ENCODE measurements at places on chromosomes 1 and 21. TPM values are rescaled to one million over a fixed set of nuclear protein-coding genes. Genes with fewer than 3 reads are reported as not detected.

DNA sequence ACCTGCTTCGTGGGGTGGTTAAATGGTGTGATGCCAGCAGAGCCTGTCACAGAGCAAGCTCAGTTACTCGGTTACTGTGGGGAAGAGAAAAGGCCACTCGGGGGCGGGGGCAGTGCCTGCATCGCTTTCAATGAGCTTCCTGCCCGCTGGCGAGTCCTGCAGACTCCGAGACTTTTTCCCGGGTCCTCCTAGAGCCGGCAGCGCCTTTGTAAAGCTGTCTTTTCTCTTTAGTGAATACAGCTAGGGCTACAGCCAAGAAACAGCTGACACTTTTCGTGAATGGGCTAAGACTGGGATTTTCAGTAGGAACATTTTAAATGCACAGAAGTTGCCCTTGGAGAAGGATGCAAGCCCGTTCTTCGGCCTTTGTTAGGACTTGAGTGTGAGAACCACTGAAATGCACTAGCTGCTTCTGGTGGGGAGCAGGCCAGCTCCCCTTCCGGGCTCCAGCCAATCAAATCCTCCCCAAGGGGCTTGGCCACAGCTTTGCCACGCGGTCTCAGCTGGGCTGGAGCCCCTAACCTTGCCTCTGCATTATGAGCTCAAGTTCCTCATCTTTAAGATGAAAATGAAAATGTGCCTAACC is 23.4 kb upstream of the EFHD2 start:
- no peaks in the 10 kb centered on the region for H3K4me1 ChIP-seq
- no peak overlapping the region for H3K27ac ChIP-seq
- H3K27me3 ChIP-seq = no peaks in the 10 kb centered on the region
- peak overlapping the region; percentile 18 for H3K4me3 ChIP-seq
- peak; percentile 41 for DNase-seq

DNA sequence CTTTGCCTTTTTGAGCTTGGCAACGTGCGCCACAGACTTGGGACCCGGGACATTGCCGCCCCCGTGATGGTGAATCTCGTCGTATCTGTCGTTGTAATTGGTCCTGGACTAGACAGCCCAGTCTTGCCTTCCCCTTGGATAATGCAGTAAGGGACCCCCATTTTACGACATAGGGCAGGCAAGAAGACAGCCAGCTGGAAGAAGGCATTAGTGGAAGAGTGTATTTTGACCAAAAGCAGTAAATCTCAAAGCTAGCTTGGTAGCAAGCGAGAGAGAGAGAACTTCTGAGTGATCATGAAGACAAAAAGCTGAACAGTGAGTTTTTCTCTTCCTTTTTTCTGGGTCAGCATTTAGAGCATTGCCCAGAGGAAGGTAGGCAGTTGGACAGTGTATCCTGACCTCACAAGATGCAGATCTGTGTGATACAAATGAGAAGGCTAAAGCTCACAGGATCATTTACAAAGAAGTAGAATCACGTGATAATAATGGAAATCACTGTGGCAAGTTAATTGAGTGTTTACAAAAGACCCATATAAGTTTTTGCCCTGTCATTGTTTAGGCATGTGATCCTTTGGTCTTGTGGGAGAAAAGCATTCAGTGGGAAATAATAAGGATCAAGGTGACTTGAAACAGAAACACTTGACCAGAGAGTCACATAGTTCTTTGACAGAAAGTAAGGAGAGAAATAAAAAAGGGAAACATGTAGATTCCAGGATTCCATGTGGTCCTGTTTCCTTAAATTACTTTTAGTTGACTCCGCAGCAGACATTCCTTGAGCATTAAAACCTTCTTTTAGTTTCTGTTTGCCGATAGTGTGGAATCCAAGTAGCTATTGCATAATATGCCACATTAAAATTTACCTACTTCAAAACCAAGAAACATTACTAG is 66.3 kb downstream of the CNST start:
- H3K27ac ChIP-seq = peak overlapping the region; percentile 64
- peaks cover 3% of the 10 kb centered on the region for H3K36me3 ChIP-seq
- no peaks in the 10 kb centered on the region for H3K27me3 ChIP-seq
- DNase-seq = no peak
- H3K4me1 ChIP-seq = no peaks in the 10 kb centered on the region
- no peak overlapping the region for H3K4me3 ChIP-seq

- no peaks in the 10 kb centered on the region for H3K36me3 ChIP-seq
- no peaks in the 10 kb centered on the region for H3K27me3 ChIP-seq
- no peak overlapping the region for H3K4me3 ChIP-seq
- H3K4me1 ChIP-seq = no peaks in the 10 kb centered on the region
- no peak overlapping the region for H3K27ac ChIP-seq
Observed at GRCh38 chr1:4213366-4213973, 313.4 kb upstream of the C1orf174 start.

- no peaks in the 10 kb centered on the region for H3K27me3 ChIP-seq
- no peaks in the 10 kb centered on the region for H3K4me1 ChIP-seq
- H3K27ac ChIP-seq = no peak overlapping the region
- no peak overlapping the region for H3K4me3 ChIP-seq
- no peak for DNase-seq
- H3K36me3 ChIP-seq = no peaks in the 10 kb centered on the region
Observed at GRCh38 chr1:27513958-27514357, 24.0 kb upstream of the WASF2 start.

DNA sequence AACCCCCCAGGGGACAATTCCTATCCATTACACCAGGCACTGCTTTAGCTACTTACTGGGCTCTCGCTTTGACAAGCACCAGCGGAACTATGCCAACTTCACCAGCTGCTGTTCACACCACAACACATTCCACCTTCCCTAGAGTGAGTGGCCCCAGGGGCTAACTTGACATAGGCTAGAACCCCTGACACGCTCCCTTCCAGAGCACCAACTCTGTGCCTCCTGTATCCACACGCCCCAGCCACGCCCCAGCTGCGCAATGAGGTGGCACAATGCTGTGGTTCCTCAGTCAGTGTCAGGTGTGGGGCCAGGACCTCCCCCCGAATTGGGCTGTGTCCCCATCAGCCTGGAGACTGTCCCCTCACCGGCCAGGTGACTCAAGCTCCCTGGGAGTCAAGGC is 11.7 kb upstream of the FGR start:
- no peaks in the 10 kb centered on the region for H3K36me3 ChIP-seq
- no peak overlapping the region for H3K4me3 ChIP-seq
- no peak for DNase-seq

DNA sequence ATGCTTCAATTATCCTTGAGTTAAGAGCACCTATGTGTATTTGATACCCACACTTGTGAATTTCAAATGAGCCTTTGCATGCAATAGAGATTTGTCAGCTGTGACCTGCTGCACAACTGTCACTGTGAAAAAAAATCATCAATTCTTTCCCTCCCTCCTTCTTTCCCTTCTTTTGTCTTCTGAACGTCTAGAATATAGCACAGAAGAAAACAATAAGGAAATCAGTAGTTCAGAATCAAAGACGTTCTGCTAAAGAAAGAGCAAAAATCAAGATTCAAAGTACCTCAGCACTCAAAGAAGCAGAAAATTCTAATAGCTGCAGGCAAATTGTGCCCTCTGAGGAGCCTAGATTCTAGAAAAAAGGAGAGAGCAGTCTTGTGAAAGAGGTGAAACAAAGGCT is 1.7 kb upstream of the FMN2 start:
- H3K27ac ChIP-seq = no peak overlapping the region
- DNase-seq = no peak
- H3K4me3 ChIP-seq = no peak overlapping the region
- H3K36me3 ChIP-seq = no peaks in the 10 kb centered on the region

GRCh38 chr1:167373986-167374385 is 144.3 kb downstream of the CD247 start:
- H3K4me3 ChIP-seq = no peak overlapping the region
- no peaks in the 10 kb centered on the region for H3K27me3 ChIP-seq
- DNase-seq = no peak
- H3K4me1 ChIP-seq = no peaks in the 10 kb centered on the region
- H3K27ac ChIP-seq = no peak overlapping the region

GRCh38 chr1:115338457-115338820 is 390 bp upstream of the NGF start:
- no peaks in the 10 kb centered on the region for H3K27me3 ChIP-seq
- no peaks in the 10 kb centered on the region for H3K4me1 ChIP-seq
- peak; percentile 64 for DNase-seq
- no peak overlapping the region for H3K27ac ChIP-seq

DNA sequence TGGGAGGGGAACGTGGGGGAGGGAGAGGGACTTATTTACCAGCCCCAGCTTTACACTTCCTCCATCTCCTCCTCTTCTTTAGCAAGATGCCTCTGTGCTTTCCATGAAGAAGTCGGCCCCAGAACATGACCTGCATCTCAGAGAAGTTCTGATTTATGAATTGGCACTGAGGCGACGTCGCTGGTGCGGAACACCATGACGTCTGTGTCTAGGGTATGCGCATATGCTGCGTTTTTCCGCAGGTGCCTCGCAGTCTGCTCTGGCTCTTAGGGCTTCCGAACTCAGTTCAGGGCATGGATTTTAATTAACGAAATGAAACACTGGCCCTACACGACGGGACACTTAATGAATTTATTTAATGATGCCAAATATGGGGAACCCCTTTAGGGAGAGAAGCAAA is 510.3 kb downstream of the SMYD3 start:
- no peak for DNase-seq
- no peaks in the 10 kb centered on the region for H3K4me1 ChIP-seq
- H3K27ac ChIP-seq = no peak overlapping the region

DNA sequence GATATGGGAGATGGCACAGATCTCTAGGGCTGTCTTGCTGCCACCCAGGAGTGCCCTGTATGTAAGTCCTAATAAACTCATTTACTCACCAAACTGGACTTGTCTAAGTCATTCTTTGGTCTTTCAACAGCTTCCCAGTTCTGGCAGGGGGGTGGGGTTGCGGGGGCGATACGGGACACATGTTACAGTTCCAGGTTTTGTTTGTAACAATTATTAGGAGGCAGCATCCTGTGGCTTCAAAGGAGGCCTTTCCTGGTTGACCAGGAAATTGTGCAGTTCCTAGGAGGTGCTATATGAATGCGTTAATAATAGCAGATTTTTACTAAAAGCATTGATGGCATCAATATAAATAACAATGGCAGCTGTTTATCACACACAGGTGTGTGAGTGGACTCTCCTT is 42.7 kb upstream of the TRIM45 start:
- H3K27me3 ChIP-seq = no peaks in the 10 kb centered on the region
- no peak overlapping the region for H3K4me3 ChIP-seq
- no peak overlapping the region for H3K27ac ChIP-seq
- H3K36me3 ChIP-seq = no peaks in the 10 kb centered on the region
- no peaks in the 10 kb centered on the region for H3K4me1 ChIP-seq

DNA sequence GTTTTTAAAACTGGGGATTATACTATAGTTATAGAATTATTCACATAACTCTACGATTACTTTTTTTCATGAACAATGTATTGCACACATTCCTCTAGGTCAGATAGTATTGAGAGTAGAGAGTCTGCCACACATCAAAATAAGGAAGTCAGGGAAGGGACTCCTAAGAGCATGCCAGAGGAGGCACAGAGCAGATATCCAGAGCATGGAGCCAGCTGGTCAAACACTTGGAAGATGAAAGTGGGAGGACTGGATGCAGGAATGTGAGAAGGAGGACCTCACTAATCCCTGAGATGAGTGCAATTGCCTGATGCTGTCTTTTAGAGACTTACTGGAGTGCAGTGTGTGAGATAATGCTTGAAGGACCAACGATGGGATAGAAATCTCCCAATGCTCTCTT is 9.6 kb upstream of the RFX5 start:
- no peaks in the 10 kb centered on the region for H3K27me3 ChIP-seq
- no peak overlapping the region for H3K4me3 ChIP-seq
- H3K27ac ChIP-seq = no peak overlapping the region
- no peaks in the 10 kb centered on the region for H3K4me1 ChIP-seq
- no peaks in the 10 kb centered on the region for H3K36me3 ChIP-seq
- no peak for DNase-seq

- H3K4me1 ChIP-seq = peaks cover 31% of the 10 kb centered on the region
- H3K36me3 ChIP-seq = no peaks in the 10 kb centered on the region
- no peak overlapping the region for H3K27ac ChIP-seq
- no peaks in the 10 kb centered on the region for H3K27me3 ChIP-seq
- H3K4me3 ChIP-seq = no peak overlapping the region
Observed at GRCh38 chr1:42935313-42935895, 23.3 kb downstream of the SLC2A1 start.

DNA sequence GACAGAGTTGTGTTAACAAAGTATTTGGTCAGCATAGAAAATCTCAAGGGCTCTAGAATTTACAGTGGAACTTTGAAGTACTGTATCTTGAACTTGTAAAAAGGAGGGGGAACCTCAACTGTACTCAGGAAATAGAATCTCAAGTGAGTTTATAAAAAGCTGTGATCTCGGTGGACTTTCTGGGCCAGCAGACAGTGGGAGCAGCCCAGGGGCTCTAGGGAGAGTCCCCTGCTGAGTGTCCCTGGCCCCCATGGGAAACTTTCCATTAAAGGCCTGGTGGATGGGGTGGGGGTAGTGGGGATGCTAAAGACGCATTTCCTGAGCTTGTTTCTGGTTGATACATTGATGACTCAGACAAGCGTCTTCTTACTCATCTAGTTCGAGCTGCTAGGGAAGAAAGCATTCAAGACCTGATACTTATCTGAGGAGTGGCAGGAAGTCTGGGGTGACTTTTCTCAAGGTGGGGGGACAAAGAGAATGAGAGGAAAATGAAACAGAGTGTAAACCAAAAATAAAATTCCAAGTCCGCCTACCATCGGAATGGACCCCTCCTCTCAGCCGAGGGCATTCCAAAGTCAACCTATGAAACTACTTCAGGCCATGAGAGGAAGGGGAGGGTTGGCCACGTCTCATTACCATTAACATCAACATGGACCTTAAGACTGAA is 65.5 kb downstream of the NID1 start:
- H3K27ac ChIP-seq = peak overlapping the region; percentile 11
- no peaks in the 10 kb centered on the region for H3K27me3 ChIP-seq
- no peak for DNase-seq
- no peaks in the 10 kb centered on the region for H3K4me1 ChIP-seq
- no peak overlapping the region for H3K4me3 ChIP-seq

DNA sequence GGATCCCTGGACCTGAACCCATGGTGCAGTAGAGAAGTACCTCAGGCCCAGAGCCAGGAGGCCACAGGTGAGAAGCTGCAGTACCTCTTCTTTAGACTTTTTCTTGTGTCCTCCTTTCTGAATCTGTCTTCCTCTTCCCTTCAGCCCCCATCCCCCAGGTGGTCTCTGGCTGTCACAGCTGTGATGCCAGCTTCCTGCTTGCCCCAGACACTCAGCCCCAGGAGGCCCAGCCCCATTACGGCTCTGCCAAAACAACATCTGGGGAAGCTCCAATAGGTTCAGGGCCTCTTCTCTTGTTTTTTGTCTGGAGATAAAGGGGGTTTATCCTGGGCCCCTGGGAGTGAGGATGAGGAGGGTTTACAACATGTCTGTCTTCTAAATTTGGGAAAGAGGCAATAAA is 9.5 kb upstream of the BTG2 start:
- no peak overlapping the region for H3K4me3 ChIP-seq
- no peak for DNase-seq
- H3K27ac ChIP-seq = no peak overlapping the region
- H3K27me3 ChIP-seq = no peaks in the 10 kb centered on the region
- H3K4me1 ChIP-seq = peaks cover 11% of the 10 kb centered on the region

SPATA45 gene
- 0.57 TPM for total RNA-seq

KCNE2 gene
- total RNA-seq = not detected

CD48 gene
- 20.5 TPM for total RNA-seq

CYP4A22 gene
- total RNA-seq = 4.1 TPM

PDZK1IP1 gene
- total RNA-seq = 245 TPM

AADACL3 gene
- not detected for total RNA-seq
